ENCODE measurements at places on chromosomes 2 and 18. TPM values are rescaled to one million over a fixed set of nuclear protein-coding genes. Genes with fewer than 3 reads are reported as not detected.

GRCh38 chr2:161983866-161984265 lies 90.1 kb downstream of the DPP4 start:
- no peak for DNase-seq

- DNase-seq = no peak
Observed at GRCh38 chr2:70330476-70330875, 28.6 kb upstream of the FAM136A start.

- DNase-seq = no peak
Observed at GRCh38 chr2:5869936-5870335, 177.8 kb downstream of the SOX11 start.

GRCh38 chr2:226488034-226488433 lies 311.6 kb downstream of the IRS1 start:
- no peak for DNase-seq

DNA sequence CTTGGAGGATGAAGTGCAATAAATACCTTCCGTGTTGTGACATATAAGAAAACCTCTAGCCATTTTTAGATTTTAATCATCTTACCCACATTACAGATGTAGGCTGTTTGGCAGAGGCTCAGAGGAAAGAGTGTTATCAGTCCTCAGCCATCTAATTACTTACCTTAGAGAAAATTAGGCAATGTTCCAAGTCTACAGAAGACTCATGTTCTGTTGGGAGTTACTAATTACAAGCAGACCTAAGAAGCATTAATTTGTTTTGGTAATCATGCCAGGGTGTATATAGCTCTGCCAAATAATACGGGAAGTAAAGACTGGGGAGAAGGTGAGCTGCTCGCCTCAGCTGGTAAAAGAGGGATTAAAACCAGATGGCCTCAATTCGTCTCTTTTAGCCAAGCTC lies 125.8 kb upstream of the PGAP1 start:
- no peak for DNase-seq

DNA sequence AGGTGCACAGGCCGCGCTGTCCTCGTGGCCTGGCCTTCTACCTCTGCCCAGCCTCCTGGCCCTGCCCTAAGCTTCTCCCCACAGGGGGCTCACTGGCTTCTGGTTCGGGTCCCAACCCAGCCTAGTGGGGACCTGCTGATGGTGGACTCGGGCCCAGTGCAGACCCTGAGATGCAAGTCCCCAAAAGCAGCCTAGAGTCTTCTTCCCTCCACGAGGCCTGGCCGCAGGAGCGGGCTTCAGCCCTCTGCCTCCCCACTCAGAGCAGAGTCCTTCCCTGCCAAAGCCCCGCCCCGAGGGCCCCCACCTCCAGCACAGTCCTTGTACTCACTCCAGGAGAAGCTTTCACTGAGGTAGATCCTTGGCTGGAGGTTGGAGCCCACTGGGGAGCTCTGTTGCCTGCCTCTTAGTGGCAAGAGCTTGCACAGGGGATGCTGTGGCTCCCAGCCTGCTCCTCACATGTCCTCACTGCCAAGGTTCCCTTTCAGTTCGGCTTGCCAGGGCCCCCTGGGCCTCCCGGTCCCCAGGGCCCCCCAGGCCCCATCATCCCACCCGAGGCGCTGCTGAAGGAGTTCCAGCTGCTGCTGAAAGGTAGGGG lies 3.6 kb downstream of the ERFE start:
- DNase-seq = no peak

- no peak for DNase-seq
Observed at GRCh38 chr2:104919127-104919526, 65.2 kb downstream of the POU3F3 start.

DNA sequence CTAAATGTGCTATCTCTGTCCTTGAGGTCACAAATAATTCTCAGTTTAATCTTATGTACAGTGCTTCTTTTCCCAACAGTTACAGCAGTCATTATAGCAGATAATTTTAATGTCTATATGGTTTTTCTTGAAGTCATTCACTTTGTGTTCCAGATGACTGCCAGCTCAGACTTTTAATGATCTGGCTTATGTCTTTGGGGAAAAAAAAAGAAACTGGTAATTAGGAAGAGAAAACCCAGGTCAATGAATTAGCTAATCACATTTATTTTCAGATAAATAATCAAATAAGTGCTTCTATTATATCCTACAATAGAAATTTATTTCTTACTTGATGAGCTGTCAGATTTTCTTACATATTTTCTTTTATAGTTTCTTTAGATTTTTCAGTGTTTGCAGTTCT lies 96.0 kb downstream of the COMMD1 start:
- no peak for DNase-seq

GRCh38 chr2:104698276-104698675 lies 155.6 kb upstream of the POU3F3 start:
- no peak for DNase-seq

DNA sequence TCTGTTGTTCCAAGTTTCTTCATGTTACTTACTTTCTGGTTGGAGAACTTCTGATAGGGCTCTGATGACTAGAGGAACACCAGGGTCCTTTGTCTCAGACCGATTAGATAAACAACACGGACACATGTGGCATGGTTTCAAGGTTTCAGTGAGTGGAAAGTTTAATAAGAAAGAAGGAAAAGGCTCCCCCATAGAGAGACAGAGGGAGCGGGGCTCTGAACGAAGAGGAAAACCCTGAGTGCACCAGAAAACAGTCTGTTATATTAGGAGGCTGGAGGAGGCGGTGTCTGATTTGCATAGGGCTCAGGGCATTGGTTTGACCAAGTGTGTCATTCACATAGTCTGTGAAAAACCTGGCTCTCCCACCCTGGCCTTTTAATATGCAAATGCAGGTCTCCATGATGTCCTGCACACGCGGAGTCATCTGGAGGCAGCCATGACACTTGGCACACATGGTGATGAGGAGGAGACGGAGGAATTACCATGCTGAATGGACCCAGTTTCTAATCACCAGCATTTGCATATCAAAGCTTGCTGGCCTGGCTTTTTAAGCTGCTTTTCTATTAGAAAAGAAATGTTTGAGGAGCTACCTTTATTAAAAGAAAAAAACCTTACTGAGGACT lies 94.2 kb downstream of the PTPN4 start:
- DNase-seq = peak; percentile 87

DNA sequence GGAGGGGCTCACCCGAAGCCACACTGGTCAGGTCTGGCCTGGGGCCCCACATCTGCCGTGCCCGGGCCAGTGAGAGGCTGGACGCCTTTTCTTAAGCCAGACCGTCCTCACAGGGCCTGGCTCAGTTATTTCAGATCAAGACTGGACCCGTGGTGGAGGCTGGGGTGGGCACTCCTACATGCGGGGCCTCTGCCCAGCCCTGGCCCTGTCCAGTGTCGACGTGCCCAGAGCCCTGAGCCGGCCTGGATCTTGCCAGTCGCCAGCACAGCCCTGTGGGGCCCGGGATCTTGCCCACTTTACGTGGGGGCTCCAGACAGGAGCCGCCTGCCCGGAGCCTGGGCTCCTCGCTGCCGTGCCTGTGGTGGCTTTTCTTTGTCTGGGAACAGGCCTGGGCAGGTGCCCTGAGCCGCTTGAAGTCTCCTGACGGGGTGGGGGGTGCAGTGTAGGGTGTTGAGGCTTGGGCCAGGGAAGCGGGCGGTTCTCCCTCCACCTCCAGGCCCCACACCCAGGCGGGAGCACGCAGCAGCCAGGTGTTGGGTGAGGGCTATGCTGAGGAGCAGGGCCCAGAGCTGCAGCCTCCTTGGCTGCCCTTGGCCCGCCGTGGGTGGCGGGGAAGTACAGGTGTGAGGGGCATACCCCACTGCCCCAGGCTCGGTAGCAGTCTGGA lies 6.0 kb downstream of the GPC1 start:
- no peak for DNase-seq

DNA sequence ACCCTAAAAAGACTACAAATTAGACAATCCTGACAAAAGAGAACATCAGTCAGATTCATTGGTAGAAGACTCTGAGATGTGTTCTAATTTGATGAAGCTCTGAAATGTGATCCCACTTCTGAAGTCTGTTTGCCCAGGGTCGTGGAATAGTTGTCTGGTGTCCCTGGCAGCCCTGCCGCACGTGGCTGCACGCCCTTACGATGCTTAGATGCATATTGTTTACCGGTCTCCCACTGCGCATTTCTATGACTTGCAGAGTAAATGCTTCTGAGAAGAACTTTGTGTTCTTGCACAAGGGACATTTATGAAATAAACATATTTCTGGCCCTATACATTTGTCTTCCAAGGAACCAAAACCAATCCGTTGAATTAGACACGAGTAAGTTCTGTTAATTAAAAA lies 243.2 kb downstream of the BABAM2 start:
- DNase-seq = no peak

GRCh38 chr2:105820691-105821090 lies 76.0 kb downstream of the NCK2 start:
- DNase-seq = no peak

- DNase-seq = no peak
Observed at GRCh38 chr2:207357216-207357615, 172.5 kb upstream of the CREB1 start.

- DNase-seq = no peak
Observed at GRCh38 chr2:136117391-136117841, 533 bp downstream of the CXCR4 start.

DNA sequence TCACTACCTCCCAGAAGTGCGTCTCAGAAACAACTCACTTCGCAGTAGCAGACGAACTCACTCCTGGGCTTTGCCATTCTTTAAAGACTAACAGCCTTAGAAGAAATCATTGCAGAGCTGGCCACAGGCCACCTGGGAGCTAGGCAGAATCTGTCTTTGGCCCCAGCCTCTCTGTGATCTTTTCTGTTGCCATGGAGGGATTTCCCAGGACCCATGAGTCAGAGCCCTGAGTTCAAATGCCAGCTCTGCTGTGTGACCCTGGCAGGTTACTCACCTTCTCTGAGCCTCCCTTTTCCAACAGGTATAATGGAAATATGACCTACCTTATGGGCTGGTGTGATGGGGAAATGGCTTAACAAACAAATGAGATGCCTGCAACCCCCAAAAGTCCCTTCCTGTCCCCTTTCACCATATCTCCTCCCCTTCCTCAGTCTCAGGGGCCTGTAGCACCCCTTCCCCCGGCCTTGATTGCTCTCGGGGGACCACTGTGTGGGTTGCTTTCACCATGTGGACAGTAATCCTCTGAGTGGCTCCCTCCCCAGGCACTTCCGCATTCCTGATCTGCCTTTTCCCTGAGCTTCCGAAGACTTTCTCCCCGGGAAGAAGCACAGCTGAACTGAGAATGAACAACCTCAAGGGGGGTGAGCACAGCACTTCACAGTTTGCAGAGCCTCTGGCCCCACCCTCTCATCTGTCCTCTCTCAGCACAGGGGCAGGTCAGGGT lies 34.0 kb upstream of the SLC66A3 start:
- no peak for DNase-seq

GRCh38 chr2:4753721-4754120 lies 938.5 kb upstream of the SOX11 start:
- no peak for DNase-seq

GRCh38 chr2:8527676-8528075 lies 154.2 kb upstream of the ID2 start:
- no peak for DNase-seq

DNA sequence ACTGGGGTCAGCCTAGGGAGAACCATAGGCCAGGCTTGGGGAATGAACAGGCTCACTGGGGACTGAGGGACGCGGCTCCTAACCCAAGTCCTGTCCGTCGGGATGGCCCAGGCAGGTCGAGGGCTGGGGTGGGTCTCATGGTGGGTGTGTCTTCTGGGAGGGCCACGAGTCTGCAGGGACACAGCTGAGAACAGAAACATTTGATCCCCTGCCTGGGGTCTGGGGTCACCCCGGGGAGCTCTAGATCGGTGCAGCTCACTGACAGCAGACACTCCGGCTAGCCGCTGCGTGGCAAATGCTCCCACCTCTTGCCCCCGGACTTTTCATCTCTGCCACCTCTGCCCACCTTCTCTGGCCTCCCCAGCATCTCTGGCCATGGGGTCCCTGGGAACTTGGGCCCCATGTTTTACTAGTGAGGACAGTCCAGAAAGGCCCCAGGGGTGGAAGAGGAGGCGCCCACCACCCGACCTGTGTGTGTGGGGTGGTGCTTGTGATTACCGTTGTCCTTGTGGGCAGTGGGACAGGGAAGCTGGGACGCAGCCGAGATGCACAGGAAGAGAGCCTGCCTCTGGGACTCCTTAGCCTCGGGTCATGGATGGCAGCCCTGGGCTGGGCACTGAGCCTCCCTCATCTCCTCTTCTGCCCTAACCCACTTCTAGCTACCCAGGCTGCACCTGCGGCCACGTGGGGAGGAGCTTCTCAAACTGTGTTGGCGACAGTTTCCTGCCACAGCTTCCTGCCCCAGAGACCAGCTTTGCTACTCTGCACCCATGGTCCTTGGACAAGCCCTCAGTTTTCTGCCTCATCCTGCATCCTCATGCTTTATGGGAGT lies 4.9 kb downstream of the ZAP70 start:
- no peak for DNase-seq

DNA sequence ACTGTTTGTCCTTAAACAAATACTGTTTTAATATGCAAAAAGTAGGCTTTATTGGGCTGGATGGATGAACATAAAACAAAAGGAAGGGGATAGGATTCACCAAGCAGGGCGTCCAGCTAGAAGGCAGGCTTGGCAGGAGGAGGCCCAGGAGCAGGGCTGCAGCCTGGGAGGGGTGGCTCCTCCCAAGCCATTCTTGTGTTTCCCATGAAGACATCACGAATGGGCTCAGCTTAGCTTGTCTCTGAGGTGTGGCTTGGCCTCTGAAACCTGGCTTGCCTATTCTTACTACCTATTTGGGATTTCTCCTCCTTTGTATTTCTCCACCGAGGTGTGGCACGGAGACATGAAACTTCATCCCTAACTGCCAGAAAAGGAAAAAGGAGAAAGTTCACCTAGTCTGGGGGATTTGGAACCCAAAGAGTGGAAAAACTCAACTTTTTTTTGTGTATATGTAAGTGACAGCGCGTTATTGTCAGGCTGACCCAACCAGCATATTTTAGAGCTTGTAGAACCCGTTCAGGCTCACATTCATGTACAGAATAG lies 481.9 kb upstream of the SPRED2 start:
- DNase-seq = no peak

- no peak for DNase-seq
Observed at GRCh38 chr2:190387422-190387821, 20.7 kb upstream of the MFSD6 start.

DNA sequence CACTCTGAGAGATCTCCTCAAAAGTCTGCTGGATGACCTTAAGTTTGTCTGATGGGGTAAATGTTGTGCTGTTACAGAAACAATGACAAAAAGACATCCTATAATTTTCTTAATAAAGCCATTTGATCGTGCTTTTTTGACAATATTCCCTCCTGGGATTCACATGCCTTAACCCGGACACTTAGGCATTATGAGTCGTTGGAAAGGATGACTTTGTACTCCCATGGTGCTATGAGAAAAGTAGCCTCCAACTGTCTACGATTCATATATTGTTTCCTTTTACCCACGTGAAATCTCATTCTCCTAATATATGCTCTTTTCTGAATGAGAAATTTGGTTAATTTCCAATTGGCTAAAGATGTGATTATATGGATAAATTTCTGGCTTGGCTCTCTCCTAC lies 6.1 kb upstream of the MPP4 start:
- no peak for DNase-seq

GRCh38 chr2:55097461-55098410 lies 47.5 kb upstream of the RTN4 start:
- no peak for DNase-seq

The STAT4 gene
- polyA plus RNA-seq = 7.5 TPM

The TEKT4 gene
- 3.8 TPM for polyA plus RNA-seq

The DES gene
- polyA plus RNA-seq = 3.5 TPM

The GCG gene
- not detected for polyA plus RNA-seq

The TFCP2L1 gene
- polyA plus RNA-seq = 0.89 TPM

The ZDBF2 gene
- polyA plus RNA-seq = 13.1 TPM

The MAPK4 gene
- 27.1 TPM for polyA plus RNA-seq

The CHRNA1 gene
- polyA plus RNA-seq = 0.68 TPM

The CPO gene
- 0.53 TPM for polyA plus RNA-seq

The ZNF512 gene
- polyA plus RNA-seq = 59.5 TPM

The MOCOS gene
- polyA plus RNA-seq = 0.76 TPM

The HOXD13 gene
- polyA plus RNA-seq = not detected

The AQP12A gene
- polyA plus RNA-seq = not detected

Measured in spinal cord (tissue), 10 donors.